ENCODE measurements at places on chromosomes 13 and 19.

- no peak for DNase-seq
Observed at GRCh38 chr13:99246100-99246499, 12.1 kb downstream of the GPR18 start.

- DNase-seq = no peak
Observed at GRCh38 chr13:30743319-30744055, 8.1 kb downstream of the ALOX5AP start.

DNA sequence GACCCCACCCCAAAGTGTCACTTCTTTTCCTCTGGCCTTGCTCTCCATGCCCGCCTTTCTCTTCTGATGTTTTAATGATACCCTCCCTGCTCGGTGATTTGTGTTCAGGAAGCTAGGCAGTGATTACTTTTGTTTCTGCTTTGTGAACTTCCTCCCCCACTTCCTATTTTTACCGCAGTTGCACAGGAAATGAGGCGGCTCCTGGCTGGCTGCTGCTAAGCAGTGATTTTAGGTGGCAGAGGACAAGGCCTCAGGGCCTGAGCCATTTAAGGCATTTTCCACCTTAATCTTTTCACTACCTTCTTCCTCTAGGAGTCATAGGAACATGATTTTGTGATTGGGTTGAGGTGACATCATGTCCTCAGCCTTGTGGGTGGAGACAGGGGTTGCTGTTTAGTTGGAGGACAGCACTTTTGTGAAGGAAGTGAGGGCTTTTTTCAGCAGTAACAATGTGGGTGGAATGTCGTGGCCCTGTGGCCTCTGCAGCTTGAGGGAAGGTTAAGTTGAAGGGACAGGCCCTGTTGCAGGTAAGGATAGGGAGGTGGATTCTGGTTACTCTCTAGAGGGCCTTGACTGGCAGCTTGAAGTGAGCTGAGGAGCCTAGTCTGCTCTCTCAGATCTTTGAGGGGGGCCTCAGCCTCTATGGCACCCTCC is 15.7 kb downstream of the GARRE1 start:
- peak; percentile 64 for DNase-seq

- no peak for DNase-seq
Observed at GRCh38 chr19:33426621-33427361, 53.3 kb downstream of the CEBPG start.

DNA sequence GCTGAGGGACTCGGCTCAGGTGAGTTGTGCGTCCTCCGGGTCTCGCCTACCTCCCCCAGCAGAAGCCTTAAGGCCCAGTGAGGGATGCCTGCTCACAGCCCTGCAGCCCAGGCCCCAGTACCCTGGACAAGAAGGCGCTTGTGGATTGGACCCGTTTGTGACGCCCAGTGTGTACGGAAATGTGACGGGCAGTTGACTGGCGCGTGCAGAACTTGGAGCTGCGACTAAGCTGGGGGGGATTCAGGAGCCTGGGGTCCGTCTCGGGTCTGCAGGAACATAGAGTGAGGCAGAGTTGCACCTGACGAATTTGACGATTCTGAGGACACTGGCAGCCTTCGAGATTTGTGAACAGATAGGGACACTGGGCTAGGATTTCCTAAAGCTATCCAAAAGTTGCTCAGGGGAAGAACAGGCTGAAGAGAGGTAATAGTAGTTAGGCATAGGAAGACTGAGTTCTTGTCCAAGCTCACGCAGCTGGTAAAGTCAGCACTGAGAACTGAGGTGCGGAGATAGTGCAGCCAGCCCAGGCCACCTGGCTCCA is 519 bp downstream of the ZNF551 start:
- no peak for DNase-seq

All from thymus (tissue), 14 donors.